ENCODE measurements at places on chromosomes 2 and 18.

GRCh38 chr2:62054029-62054791 is 141.7 kb upstream of the B3GNT2 start:
- no peak for DNase-seq

DNA sequence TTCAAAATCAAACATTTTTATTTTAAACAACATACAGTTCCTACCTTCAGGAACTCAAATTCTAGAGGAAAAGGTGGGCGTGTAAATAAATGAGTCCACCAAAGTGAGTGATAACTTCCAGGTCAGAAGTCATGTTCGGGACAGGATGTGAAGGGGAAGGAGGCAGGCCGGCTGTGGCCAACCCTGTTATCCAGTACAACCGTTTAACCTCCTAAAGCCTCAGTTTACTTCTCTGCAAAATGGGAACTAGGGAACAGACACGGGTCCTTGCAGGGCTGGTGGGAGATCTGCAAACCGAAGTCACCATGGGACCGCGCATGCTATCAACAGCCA is 373 bp downstream of the EIPR1 start:
- no peak for DNase-seq

- no peak for DNase-seq
These were observed 52.3 kb downstream of the EHD3 start for GRCh38 chr2:31286230-31286629.

GRCh38 chr2:240048237-240048636 is 5.1 kb downstream of the OR6B3 start:
- DNase-seq, result no peak

DNA sequence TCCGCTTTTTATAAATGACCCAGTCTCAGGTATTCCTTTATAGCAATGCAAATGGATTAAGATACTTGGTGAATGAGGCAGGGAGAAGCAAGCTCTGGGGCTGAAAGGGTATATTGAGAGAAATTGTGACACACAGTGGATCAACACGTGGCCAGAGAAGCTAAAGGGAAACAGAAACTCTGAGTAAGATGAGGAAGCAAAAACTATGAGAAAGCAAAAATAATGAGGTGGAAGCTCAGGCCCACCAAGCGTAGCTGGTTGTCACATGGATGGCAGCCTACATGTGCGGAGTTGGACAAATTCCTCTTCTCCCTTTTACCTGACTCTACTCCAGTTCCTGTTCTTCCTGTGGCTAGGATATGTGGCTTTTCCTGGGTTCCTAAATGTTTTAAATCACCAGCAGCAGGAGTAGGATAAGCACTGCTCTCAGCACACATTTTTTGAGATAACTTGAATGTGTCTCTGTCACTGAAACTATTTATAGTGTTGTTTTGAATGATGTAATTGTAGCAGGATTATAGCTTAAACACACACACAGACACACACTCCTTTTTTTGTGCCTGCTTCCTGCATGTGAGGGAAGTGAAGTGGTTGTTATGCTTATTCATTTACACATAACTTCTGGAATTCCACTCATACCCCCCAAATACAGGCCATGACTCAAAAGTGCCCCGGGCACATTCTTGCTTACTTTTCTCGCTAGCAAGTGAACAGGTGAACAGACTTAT is 30.1 kb upstream of the EPC2 start:
- no peak for DNase-seq

GRCh38 chr2:135773319-135773718 is 31.7 kb downstream of the UBXN4 start:
- DNase-seq, result no peak

DNA sequence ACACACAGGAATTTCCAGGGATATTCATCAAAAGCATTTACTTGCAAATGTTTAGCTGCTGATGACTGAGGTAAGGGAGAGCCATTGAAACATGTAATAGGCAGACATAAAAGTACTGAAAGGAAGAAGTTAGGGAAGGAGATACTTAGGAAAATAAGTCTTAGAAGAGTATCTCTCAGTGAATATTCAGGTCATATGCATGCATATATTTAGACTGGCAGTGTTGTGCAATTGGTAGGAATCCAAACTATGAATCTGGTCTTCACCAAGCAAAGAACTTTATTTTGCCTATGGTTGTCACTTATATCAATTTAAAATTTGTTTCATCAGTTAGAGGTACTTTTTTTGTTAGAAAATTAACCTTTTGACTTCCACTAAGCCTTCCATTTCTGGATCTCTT is 1490.7 kb downstream of the SUCLG1 start:
- no peak for DNase-seq

GRCh38 chr18:2923464-2923863 is 76.7 kb downstream of the EMILIN2 start:
- no peak for DNase-seq

DNA sequence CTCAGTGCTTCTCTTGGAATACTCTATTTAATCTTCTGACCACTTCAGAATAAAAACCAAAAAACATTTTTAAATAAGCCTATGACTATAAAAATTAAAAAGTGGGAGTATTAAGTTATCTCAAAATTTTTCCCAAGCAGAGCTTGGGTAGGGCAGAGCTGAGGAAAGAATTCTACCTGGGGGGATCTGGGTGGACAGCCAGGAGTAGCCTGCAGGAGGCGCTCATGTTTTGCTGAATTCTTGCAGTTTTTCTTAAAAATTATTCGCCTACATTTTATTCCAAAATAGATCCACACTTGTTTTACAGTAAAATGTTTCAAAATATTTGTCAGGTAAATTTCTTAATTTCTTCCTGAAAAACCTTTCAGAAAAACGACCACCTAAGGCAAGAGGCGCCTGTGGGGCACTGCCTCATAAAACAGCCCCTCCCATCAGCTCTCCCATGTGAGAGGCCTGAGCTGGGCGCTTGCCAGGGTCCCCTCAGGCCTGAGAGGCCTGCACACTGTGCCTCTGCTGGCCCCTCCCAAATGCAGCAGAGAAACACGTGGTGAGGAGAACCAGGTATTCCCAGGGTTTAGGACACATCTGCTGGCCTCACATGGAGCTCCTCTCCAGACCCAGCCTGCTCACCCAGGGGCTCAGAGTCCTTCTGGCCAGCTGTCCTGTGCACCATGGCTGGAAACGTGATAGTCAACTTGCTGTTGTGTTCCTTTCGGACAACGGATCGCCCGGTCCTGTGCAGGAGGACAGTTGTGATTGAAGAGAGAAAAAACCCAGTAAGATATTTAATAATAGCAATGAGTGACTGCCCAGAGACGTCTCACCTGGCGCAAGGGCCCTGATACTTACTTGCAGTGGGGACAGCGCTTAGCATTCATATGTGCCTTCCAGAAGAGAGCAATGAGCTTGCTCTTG is 17.5 kb downstream of the POLR1A start:
- no peak for DNase-seq

GRCh38 chr2:192499476-192499875 is 304.7 kb upstream of the TMEFF2 start:
- DNase-seq, result no peak

- no peak for DNase-seq
These were observed 100.3 kb downstream of the B3GNT2 start for GRCh38 chr2:62296034-62296831.

DNA sequence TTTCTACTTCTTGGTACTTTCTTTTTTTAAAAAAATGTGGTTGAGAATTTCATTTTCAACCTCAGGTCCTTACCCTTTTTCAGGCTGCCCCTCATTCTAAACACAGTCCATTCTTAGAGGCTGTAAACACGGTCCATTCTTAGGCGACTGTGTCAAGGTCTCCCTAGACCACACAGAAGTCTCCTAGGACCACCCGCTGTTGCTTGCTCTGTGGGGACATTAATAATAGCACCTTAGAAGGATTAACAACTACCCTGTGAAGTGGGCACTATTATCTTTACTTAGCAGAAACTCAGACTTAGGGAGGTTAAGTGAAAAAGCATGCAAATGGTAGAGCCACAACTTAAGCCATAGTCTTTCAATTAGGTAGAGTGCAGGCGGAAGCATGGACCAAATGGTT is 91.7 kb downstream of the RBMS1 start:
- DNase-seq, result no peak

GRCh38 chr18:10239991-10240634 is 214.3 kb upstream of the APCDD1 start:
- DNase-seq, result no peak

DNA sequence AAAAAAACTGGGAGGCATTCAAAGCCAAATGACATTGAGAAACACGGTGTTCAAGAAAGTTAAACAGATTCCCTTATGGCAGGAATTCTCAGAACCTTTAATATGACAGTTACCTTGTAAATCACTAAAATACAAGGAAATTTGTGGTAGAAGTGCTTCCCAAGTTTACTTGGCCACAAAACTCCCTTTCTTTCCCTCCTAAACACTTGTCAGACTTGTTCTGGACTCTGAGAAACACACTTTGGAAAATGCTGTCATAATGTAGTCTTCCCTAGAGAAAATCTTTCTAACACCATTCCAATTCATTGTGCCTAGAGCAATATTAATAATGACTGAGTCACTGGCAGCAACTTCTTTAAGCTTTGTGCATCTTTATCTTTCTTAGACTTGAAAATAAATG is 140.4 kb downstream of the ANKRD44 start:
- DNase-seq, result no peak
